ENCODE measurements at places on chromosomes 1 and 21.

- DNase-seq, result no peak
These were observed 24.2 kb downstream of the ZBTB18 start for GRCh38 chr1:244075247-244075722.

DNA sequence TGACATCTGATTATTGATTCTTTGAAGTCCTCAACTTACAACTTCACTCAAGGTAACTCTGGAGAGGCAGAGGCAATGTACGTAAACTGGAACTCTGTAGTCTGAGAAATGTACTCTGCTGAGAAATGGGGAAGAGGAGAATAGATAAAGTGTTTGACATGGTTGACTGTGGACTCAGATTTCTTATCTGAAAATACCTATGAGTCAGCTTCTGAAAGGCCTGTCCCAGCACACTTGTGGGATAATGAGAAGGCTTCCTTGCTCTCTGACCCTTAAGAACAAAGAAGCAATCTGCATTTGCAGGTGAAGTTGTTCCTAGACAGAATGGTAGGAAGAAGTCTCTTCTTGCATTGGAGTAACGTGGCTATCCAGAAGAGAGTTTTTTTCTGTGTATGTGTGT, 1573.5 kb downstream of the BRINP3 start:
- DNase-seq, result no peak

- DNase-seq, result no peak
These were observed 15.0 kb upstream of the GPR25 start for GRCh38 chr1:200857804-200858203.

- no peak for DNase-seq
These were observed 153.2 kb downstream of the NTNG1 start for GRCh38 chr1:107293901-107294613.

GRCh38 chr1:84505493-84506001, 639 bp upstream of the SPATA1 start:
- peak; percentile 67 for DNase-seq

DNA sequence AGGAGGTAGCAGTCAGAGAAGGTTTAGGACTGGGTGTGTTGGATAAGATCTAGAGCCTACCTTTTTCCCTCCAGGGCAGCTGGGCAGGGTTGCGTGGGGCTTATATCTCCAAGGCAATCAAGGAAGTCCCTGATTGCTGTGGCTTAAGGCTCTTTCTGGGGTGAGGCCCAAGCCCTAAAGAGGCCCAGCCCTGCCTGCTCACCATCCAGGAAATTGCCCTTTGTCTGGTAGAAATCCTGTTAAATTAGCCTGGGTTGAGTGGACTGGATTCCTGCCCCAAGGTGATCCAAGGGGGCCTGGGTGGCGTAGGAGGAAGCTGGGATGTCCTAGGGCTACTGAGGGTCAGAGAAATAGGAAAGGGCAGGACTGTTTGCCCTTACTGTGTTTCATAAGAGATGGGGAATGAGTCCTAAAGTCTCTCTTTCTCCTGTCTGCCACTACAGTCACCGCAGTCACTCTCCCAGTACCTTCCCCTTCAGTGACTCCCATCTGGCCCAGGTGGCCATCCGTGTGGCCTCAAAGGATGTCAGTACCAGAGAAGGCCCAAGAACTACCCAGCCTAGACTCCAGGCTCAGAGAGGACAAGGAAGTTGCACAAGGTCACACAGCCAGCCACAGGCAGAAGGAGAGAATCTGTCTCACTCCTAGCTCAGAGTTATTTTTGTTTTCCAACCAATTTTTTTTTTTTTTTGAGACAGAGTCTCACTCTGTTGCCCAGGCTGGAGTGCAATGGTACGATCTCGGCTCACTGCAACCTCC, 25.8 kb downstream of the MFSD2A start:
- DNase-seq, result no peak

DNA sequence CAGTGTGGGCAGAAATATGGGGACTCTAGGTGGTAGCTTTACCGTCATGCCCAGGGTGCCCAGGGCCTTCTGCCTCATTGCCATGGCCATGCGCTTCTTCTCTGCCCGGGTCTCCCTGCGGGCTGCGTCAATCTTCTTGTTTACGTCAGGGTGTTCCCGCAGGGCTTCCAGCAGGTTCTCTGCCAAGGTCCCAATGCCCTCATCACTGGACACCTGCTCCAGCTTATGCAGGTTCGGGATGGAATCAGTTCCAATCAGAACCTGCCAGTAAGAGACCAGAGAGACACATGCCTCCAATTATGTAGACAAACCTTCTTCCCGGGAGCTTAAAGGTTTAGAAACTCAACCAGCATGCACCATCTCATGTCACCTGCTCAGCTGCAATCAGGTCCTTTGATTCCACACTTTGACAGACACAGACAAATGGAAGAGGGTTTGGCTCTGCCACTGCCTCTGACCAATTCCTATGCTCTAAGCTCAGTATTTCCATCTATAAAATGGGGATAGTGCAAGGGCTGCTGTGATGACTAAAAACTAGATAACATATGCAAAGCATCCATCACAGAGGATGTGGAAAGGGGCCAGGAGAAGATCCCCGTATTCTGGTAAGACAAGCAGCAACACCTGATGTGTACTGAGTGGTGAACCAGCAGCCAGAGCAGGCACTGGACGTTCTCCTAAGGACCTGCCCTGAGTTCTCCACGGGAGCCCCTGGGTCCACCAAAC, 121.2 kb downstream of the UBR4 start:
- DNase-seq, result no peak
